Left ventricle myocardium superior (tissue), 1 donor: ENCODE measurements at places on chromosomes 6 and 20.

- no peak for DNase-seq
These were observed 8.8 kb downstream of the CDKAL1 start for GRCh38 chr6:20542927-20543602.

- DNase-seq, result no peak
These were observed 2.8 kb downstream of the CCN5 start for GRCh38 chr20:44717986-44718385.

DNA sequence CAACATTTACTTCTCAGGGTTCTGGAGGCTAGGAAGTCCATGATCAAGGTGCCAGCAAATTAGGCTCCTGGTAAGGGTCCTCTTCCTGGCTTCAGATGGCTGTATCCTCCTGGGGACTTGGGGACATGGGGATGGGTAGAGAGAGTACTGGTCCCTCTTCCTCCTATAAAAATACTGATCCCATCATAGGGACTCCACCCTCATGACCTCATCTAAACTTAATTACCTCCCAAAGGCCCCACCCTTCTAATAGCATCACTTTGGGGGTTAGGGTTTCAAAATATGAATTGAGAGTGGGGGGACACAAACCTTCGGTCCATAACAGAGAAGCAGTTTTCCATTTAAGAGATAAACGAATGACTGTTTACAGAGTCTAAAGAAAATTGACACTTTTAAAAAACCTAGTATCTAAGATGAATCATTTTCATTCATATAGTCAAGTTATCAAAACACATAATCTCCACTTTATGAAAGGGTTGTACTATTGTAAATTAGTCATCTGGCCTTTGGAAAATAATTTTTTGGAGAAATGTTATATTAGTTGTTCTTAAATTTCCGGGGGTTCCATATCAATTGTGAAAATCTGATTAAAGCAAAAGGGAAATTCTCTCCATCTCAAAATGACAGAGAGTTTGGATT is 33.5 kb downstream of the ELOVL5 start:
- DNase-seq, result no peak

- peak; percentile 53 for DNase-seq
These were observed 31.7 kb upstream of the CCN5 start for GRCh38 chr20:44683263-44684046.

DNA sequence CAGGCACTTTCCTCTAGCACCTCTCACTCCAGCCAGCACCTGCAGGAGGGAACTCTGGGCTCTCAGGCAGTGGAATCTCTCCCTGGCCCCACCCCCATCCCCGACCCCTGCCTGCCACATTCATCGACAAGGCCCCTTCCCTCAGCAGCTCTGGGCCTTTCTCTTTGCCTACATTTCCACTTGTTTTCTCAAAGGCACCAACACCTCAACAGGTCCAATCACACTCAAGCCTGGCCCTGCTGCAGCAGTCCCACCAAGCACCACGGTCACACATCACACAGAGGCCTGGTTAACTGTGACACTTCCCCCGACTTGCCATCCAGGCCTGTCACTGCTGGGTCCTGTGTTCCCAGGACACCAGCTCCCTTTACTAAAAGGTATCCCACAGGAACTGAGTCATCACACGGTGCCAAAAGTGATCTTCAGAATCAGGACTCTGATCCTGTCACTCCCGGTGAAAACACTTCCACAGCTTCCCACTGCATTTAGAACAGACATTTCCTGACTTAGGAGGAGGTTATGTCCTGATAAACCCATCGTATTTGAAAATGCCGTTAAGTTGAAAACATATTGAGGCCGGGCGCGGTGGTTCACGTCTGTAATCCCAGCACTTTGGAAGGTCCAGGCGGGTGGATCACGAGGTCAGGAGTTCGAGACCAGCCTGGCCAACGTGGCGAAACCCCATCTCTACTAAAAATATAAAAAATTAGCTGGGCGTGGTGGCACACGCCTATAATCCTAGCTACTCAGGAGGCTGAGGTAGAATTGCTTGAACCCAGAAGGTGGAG is 54.9 kb downstream of the MYH7B start:
- peak; percentile 21 for DNase-seq

DNA sequence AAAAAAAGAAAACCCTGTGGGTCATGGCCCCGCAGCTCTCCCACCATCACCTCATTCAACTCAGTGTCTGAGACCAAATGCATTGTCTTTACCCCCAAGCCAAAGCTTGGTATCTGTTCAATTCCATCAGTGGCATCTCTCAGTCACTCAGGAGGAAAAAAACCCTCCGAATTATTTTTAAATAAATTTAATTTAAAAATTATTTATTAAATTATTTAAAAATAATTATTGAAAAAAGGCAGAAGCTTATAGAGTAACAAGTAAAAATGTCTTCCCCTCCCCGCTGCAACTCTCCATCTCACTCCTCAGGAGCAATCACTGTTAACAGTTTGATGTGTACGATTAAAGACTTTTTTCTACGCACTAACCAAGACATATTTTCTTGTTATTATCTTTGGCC is 50.7 kb downstream of the PRDM1 start:
- DNase-seq, result no peak

GRCh38 chr6:166815629-166816028 is 140.7 kb downstream of the RNASET2 start:
- no peak for DNase-seq

- DNase-seq, result no peak
These were observed 1073.0 kb upstream of the MAP3K7 start for GRCh38 chr6:91659891-91660290.

- no peak for DNase-seq
These were observed 394.6 kb downstream of the PREX1 start for GRCh38 chr20:48433178-48433577.

- DNase-seq, result no peak
These were observed 34.8 kb downstream of the RNASET2 start for GRCh38 chr6:166921570-166921969.

- no peak for DNase-seq
These were observed 200.3 kb downstream of the EPM2A start for GRCh38 chr6:145534989-145535388.

GRCh38 chr6:45115696-45116095 is 212.4 kb upstream of the RUNX2 start:
- DNase-seq, result no peak

DNA sequence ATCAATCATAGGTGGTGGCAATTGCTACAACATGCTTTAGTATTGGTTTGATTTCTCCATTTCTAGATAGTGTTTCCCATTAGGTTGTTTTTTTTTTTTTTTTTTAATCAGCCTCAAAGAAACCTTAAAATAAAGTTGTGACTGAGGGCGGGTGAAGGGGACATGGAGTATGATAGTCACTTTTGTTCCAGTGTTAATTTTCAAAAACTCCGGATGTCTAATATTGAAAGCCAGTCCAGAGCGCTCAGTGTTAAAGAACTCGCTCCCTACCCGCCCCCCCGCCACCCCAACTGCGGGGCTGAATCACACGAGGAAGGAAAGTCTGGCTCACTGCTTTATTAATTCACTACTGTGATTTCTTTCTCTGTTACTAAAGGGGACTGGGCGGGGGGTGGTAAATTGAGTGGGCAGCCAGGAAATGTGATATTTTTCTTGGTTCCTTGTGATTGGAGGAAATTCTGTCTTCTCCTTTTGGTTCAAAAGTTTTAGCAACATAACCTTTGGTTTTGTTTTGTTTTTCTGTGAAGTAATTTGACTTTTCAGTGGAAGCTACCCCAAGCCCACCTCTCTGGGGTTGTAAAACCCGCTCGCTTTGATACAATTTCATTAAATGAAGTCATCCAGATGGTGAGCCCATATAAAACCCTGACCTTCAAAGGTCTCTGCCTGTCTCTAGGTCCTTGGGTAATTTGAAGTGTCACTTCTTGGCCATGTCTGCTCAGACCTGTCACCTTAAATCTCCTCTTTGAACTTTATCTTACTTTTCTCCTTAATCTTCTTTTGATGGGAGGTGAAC is 38.0 kb downstream of the TNFAIP3 start:
- no peak for DNase-seq

GRCh38 chr6:163724196-163724595 is 309.7 kb downstream of the QKI start:
- no peak for DNase-seq

DNA sequence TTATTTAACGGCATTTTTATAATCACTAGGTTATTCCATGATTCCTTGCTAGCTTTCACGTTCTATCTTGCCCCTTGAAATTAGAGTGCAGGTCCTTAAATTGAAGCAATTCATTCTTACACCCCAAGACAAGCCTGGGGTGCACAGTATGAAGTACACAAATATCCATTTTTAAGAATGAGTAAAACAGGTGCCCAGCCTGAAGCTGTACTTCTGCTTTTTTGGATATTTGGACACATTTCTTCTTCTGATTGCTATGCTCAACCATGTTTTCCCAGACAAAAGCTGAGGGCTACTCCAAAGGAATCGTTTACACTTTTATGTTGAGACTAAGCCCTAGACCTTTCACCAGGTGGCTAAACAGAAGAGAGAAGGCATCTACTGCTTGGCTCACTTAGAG is 7.9 kb upstream of the TAGAP start:
- no peak for DNase-seq

GRCh38 chr6:142946924-142947713 is 2.1 kb upstream of the HIVEP2 start:
- DNase-seq, result peak; percentile 92

DNA sequence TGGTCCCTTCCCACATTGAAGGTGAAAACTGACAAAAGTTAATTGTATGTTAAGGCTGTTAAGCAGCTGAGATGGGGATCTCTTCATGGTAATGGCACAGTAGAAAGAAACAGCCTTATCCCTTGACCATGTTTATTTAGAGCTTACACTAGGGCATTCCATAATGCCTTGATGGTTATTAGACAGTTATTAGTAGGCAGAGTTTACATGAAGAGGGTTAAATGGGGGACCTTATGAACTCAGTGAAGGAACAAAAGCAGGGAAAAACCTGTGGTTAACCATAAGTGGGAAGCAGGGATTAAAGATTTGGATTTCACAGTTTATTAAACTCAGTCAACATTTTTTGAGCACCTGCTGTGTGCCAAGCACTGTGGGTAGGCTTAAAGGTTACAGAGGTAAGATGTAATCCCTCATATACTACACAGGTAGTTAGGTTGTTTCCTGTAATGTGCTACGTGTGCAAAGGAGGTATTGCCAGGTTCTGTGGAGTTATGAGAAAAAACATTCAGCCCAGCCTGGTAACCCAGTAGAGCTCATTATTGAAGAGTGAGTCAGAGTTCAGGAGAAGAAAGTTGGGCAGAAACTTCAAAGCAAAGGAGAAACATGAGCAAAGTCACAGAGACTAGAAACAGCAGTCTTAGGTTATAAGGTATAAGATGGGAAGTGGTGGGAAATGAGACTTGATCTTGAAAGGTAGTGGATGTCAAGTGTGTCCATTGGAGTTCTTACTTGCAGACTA is 32.3 kb upstream of the GNRH2 start:
- DNase-seq, result no peak

DNA sequence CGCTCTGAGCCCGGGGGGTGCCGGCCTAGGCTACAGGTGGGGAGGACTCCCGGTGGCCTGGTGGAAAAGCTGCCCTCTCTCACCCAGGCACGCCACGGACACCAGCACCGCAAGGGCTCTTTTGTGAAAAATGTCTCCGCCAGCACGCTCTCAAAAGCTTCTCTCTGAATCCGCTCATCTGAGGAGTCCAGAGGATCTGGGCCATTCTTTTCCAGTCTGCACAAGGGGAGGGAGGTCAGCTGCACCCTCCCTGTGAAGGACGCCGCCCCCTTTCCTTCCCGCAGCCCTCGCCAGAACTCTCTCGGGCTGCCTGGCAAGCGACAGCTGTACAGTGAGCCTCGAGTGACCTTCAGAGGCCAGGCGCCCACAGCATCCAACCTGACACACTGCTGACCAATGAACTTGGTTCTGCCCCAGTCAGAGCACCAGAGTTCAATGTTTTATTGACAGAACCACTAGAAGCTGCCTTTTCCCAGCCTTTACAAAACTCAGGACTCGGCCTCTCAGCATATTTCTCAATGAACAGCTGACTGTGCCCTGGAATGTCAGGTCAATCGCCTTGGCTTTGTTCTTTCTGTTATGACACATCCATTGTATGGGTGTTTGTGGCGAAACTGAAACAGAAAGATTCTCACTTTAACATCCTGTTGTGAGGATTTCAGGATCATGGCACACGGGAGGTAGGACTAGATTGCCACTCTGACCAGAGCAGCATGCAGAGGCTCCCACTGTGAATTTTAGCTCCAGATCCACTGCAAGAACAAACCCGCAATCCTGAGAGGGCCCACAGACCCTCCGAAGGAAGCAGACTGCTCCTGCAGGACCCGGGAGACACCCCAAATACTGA is 26.7 kb downstream of the SERPINB9 start:
- DNase-seq, result peak; percentile 83

- no peak for DNase-seq
These were observed 3.4 kb upstream of the SULF2 start for GRCh38 chr20:47788741-47789080.

GRCh38 chr6:117425431-117426153 is at the start of gene ROS1:
Gene ROS1 (minus strand): TSS chr6:117425942. CDS start chr6:117425656, 286 bp downstream.
- DNase-seq, result no peak

DNA sequence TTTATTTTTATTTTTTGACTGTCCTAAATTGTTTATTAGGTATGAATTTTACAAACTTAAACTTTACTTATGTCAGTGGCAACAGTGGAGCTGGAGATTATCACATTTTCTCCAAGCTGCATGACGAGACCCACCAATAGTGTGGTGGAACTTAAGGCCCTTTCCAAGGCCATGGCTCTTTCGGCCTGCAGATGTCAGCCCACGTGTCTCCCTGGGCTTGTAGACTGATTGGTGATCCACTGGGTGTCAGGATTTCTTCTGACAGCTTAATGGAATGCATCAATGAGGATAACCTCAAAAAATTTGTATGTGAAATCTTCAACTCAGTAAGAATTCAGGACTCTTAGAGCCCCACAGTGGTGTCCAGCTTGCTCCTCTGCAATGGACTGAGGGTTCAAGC is 32.3 kb upstream of the OVOL2 start:
- no peak for DNase-seq

GRCh38 chr6:122408702-122409458 is 9.4 kb downstream of the HSF2 start:
- DNase-seq, result no peak

GRCh38 chr6:34094474-34095135 is 51.3 kb downstream of the GRM4 start:
- DNase-seq, result no peak

- no peak for DNase-seq
These were observed 25.3 kb upstream of the CTAGE9 start for GRCh38 chr6:131736003-131736596.

- DNase-seq, result no peak
These were observed 69.8 kb downstream of the RIN2 start for GRCh38 chr20:19827818-19828217.

DNA sequence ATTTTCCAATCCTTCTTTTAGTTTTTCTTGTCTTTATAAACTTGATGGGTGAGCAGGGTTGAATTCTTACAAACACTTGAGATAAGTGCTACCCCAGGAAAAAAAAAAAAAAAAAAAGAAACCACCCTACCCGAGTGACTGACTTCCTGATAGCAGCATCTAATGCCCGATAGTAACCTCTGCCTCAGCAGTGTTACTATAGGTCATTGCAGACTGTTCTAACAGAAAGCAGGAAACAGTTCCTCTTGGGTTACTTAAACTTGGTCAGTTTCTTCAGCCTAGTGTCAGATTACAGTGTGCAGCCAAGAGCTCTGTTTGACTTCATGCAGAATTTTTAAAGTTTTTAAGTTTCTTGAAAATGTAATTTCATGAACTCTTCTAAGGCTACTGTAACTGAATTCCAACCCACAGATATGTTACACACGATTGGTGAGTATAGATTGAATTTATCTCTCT is 2.1 kb downstream of the MYLIP start:
- no peak for DNase-seq
